ENCODE measurements at places on chromosomes 7 and 10.

GRCh38 chr7:2970861-2971260, 72.8 kb downstream of the CARD11 start:
- no peak for DNase-seq

DNA sequence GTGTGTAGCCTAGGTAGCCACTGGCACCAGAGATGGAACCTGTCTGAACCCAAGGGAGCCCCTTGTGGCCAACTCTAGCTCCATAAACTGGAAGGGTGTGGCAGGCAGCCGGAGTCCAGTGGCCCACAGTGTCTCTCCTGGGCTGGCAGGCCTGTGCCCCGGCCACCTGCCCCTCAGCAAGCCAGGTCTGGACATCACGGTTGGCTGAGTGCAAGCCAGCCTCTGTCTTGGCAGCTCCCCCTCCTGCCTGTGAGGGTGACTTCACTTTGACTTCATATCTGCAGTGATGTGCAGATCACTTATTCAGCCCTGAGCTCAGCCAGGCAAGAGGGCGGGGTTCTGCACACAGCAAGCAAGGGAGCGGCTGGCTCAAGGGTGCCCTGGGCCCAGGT, 1.3 kb upstream of the RET start:
- DNase-seq: no peak

DNA sequence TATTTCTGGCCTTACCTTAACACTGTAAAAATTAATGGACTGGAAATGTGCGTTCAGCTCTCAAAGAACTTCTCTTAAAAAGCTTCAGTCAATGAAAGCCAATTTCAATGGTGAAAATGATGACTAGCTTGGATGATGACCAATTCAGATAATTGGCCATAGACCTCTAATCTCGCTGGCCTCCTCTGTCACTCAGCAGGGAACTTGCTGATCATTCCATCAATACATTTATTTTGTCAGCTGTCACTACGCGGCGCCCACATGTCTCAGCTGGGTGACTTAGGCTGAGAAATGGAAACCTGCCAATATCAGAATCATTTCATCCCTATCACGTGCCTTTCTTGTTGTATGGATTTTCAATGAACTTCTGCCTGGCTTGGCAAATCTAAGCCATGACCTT, 673.0 kb upstream of the AUTS2 start:
- no peak for DNase-seq

DNA sequence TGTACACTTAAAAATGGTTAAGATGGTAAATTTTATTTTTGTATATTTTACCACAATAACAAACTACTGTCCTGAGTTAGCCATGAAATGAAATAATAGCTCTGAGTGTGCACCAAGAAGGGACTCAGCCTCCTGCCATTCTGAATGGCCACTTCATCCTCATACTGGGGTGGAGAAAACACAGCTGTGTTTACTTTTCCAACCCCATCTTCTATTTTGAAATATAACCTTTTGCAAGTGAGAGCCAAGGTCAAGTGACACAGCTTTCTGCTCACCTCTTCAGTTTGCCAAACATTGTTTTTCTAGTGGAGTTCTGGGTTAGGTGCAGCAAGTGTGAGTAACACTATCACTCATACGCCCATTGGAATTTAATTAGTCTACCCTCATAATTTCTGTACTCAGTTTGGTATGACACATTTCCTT, 107.4 kb upstream of the GLCCI1 start:
- no peak for DNase-seq

DNA sequence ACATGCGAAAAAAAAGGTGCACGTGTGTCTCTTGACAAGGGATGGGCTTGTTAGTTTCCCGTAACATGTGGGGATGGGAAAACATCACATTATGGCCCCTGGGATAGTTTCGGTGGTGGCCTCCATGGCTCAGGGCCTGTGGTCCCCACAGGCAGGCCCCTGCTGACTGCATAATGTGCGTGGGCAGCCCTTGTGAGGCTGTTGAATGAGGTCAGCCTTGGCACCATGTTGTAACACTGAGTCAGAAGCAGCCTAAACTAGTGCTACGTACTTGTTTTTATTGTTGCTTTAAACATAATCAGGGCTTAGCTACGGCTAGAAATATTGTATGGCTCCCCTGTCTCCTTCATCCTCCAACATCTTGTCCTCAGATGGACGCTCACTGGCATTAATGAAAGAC, 80.6 kb downstream of the BEND7 start:
- DNase-seq: no peak

GRCh38 chr10:112136486-112137153, 46.9 kb downstream of the GPAM start:
- no peak for DNase-seq

- DNase-seq: no peak
Observed at GRCh38 chr10:11441151-11441535, 170.3 kb downstream of the USP6NL start.

DNA sequence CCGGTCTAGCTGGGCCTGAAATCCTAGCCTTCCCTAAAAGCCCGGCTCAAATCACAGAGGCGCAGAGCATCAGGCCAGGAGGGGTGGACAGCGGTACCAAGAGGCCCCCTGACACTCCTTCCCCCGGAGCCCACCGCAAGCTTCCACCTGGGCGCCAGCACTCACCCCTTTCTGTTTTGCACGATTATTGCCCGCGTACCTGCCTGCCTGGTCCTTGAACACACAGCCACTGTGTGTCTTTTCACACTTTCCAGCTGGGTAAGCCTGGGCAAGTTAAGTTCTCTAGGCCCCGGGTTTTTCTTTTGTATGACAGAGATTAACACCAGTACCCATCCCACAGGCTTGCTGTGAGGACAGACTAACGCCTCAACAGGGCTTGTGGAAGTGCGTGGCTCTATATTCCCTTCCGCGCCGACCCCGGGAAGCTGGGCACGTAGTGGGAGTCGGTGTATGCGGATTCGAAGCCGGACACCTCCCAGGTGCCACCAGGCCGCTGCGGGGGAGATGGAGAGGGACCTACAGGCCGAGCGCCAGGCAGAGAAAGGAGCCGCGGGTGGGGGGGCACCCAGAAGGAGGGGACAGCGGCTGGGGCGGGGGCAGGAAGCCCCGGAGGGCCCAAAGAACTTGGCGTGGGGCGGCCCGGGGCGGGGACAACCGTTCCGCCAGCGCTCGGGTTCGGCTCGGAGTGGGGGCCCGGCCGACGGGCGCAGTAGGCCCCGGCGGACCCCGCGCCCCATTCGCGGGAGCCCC, 792 bp downstream of the ZNF746 start:
- peak; percentile 60 for DNase-seq

DNA sequence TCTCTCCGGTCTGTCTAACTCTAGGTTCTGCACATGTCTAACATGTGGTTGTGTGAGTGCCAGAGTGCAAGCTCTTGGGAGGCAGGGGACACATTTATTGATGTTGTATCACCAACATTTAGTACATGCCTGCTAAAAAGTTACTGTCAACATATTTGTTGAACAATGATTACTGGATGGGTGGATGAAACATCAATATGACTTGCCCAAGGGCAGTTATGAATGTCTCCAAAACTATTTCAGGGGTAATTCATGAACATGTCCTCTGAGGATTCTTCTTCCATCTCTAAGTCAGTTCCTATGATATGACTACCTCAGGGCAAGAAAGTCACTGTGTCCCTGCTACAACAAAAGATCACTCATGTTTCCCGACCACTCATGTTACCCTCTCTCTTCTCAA, 91.3 kb upstream of the STEAP1B start:
- no peak for DNase-seq

GRCh38 chr10:75297021-75297599, 61.4 kb upstream of the COMTD1 start:
- no peak for DNase-seq

GRCh38 chr10:43188702-43189101, 50.5 kb downstream of the CSGALNACT2 start:
- no peak for DNase-seq
